Hematopoietic multipotent progenitor cell (in vitro differentiated cells): ENCODE measurements at places on chromosomes 12 and 14.
A peak's percentile ranks its signal among the peaks of the same experiment; 100 is the strongest.

DNA sequence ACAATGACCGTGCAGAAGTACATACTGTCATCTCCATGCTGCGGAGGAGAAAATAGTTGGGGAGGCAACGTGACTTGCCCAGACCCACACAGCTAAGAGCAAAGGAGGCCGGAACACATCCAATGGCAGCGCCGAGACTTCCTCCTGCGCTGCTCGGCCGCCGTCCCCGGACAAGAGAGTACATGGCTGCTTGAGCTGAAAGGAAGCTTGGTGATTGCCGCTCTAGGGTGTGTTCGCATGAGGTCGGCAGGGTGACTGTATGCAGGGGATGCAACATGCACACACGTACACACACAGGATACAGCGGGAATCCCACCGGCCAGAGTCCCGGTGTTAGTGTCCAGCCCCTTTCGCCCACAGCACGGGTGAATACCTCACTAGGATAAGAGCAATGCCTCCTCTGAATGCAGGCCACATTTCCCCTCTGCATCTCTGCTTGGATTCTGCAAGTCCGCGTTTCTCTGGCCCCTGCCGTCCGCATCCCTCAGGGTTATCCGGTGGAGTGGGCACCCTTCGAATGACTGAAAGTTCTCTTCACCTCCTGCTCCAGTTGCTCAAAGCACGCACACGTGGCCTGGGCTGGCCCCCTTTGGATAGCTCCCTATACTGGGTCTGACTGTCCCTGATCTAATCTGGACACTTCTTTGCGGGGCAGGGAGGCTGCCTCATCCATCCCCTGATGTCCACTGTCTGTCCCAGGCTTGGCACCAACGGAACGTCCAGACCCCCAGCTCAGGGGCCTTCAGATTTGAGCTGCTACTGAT, 78.8 kb downstream of the GSC start:
- no peak for DNase-seq

DNA sequence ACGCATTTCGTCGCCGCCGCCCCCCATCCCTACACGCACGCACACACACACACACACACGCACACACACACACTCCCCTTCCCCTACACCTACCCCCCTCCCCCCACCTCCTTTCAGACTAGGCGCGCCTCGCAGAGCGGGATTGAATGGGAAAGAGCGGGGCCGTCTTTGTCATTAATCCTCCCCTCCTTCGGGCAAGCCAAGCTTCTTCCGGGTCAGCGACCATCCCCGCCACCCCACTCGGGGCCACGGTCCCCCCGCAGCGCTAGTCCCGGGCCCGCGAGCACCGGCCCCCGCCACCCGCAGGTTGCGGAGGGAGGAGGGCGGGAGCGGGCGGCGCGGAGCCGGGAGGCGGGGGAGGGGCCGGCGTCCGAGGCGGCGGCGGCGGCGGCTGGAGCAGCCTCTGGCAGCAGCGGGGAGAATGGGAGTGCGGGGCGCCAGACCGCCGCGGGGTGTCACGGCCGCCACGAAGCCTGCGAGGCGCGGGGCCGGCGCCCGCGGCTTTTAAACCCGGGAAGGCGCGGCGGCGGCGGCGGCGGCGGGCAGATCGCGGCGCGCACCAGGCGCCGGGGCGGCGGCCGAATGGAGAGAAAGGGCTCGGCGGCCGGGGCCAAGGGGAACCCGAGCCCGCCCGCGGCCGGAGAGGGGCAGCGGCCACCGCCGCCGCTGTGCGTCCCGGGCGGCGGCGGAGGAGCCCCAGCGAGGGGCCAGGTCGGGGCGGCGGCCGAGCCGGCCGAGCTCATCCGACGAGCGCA, at the start of gene TTC9:
Gene TTC9 (plus strand): TSS at position 369 of the 755 bp plus-strand sequence. CDS start 214 bp downstream, at position 583.
- DNase-seq: no peak

DNA sequence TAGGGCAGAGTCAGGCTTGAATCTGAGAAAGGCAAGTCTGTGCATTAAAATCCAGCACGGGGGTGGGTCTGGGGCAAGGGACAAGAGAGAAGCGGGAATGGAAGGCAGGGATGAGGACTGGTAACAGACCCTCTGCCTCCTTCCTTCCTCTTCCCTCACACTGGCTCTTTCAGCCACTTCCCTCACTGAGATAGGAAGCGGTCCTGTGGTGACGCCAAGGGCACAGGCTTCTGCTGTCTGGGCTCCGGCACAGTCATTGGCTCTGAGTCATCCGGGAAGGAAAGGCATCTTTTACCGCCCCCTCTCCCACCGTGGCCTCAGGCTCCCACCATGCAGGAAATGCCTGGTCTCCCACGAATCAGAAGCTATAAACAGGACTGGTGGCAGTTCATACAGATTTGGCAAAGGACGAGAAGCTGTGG, 70.2 kb downstream of the ETV6 start:
- DNase-seq: peak; percentile 90

GRCh38 chr12:128180166-128180565, 86.8 kb upstream of the TMEM132C start:
- no peak for DNase-seq

GRCh38 chr12:67193704-67194103, 75.5 kb upstream of the CAND1 start:
- peak; percentile 16 for DNase-seq

GRCh38 chr14:23062002-23062401, 4.7 kb upstream of the CDH24 start:
- no peak for DNase-seq

DNA sequence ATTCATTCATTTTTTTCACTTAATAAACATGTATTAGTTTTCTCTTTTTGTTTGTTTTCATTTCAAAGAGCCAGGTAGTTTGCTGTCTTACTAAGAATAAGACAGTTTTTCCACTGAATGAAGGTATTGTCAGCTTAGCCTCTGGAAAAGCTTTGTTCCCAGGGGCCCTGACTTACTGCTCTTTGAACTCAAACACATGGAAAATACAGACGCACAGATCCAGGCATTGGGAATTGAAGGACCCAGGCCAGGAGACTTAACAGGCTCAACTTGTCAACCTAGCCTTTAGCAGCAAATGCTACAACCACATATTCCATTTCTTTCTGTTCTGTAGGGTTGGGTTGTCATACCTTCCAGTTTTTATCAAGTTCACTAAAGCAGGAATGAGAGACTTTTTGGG, 38.5 kb upstream of the SLCO1C1 start:
- DNase-seq: no peak
